ENCODE measurements at places on chromosomes 3 and 15.

GRCh38 chr3:34312684-34313083 is 514.3 kb downstream of the PDCD6IP start:
- no peak for DNase-seq

- no peak for DNase-seq
Measured at GRCh38 chr3:21508246-21508645, 242.8 kb downstream of the ZNF385D start.

- DNase-seq = no peak
Measured at GRCh38 chr3:68681766-68682165, 250.6 kb downstream of the TAFA4 start.

GRCh38 chr3:72068621-72069020 is 283.7 kb upstream of the PROK2 start:
- DNase-seq = no peak

DNA sequence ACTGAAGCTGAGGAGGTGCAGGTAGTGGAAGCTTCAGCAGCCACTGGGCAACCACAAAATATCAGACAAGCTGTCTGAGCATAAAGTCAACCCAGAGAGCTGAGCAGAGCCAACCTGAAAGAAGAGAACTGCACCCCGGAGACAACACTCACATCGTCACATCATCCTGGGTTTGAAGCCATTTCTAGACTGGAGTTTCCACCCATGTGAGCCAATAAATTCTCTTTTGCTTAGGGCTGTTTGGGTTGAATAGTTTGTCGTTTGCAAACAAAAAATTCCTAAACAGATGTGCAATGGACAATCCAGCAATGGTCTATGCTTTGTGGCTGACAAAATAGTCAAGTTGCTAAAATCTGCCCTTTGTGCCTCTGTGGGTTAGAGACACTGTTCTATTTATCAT is 15.3 kb upstream of the RAD18 start:
- no peak for DNase-seq

DNA sequence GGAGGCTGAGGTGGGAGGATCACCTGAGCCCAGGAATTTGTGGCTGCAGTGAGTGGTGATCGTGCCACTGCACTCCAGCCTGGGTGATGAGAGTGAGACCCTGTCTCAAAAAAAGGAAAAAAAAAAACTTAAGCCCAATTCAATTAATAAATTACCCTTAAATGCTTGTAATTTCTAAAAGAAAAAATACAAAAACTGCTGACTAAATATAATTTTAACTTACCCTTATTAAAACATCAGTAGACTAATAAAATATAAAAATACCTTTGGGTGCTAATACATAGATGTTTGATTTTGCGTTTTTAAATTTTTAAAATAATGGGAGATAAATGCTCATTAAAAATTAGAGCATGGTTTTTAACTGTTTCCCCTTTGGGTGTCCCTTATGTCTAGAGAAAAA is 17.5 kb upstream of the SLC25A26 start:
- no peak for DNase-seq

- no peak for DNase-seq
Measured at GRCh38 chr15:40856746-40857145, 12.9 kb downstream of the SPINT1 start.

- no peak for DNase-seq
Measured at GRCh38 chr3:102674284-102674683, 239.5 kb downstream of the ZPLD1 start.

DNA sequence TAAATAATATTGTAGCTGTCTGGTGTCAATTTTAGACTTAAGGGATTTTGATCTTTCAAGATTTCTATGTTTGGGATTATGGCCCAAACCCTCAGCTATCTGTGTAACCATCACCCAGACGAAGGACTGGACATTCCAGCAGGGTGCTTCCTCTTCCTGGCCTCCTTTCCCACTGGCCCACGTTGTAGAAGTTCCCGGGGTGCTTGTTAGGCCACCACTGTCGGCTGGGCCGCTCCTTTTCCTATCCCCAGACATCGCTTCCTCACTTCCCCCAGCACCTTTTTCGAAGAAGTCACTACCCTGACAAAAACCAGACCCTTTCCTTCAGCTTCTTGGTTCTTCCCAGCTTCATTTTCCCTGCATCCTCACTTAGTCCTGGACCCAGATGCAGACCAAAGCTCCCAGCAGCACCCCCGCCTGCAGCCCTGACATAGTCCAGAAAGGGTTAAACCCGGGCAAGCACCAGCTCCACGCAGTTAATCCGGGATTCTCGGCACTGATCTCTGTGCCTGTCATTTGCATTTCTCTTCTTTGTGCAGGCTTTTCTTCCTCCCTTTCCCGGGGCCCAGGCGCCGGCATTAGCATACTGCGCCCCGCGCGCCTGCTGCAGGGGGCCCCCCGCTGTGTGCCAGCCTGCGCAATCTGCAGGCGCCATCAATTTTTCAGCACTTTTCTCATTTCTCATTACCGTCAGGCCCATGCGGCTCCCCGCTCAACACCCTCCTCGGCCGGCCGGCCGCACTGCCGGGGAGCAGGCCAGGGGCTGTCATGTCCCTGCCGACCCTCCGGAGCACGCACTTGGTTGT is 90.6 kb downstream of the ZNF621 start:
- DNase-seq = no peak
